CD4-positive, alpha-beta T cell treated with Interleukin-6 at 100 ng/mL for 8 hours (primary cell): ENCODE measurements at places on chromosomes 6 and 20.

DNA sequence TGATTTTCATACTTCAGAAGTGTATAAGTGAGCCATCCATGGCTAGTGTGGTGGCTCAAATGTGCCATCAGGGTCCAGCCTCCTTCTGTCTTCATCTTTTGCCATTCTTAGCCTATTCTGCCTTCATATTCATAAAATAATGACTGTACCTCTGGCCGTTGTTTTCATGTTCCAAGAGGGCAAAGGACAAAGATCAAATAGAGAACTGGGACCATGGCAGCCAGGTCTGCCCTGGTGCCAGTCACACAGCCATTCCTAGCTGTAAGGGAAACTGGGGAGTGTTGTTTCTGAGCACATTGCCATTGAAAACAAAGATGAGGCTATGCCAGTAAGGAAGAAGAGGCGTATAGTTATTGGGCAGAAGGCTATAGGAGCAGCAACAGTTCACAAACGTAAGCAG is 518.6 kb downstream of the TFAP2B start:
- no peak for DNase-seq

DNA sequence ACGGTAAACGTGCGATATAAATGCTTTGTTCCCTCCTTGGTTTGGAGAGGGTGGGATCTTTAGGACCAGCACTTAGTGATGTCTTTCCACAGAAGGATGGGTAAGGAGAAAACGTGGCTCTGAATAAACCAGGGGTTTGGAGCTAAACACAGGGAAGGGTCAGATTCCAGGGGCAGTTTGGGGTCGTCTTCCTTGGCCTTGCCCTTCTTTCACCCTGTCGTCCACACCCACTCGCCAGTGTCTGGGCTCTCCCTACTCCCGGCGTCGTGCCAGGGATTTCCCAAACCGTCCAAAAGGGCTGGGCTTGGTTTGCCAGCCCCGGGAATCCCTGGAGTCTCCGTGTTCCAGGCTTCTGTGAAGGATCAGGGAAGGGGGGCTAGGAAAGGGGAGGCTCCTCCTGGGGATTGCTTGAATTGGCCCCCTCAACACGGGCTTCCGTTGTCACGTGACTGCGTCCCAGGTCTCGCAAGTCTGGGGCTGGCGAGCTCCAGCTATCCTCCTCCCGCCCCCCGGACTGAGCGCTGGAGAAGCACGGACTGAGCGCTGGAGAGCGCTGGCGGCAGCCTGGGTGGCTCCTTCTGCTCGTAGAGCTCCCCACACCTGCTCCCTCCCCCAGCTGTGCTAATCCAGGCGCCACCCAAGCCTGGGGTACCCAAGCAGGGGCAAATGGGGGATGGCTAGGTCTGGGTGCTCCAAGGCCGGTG is 9.4 kb upstream of the ARMC12 start:
- DNase-seq: no peak

DNA sequence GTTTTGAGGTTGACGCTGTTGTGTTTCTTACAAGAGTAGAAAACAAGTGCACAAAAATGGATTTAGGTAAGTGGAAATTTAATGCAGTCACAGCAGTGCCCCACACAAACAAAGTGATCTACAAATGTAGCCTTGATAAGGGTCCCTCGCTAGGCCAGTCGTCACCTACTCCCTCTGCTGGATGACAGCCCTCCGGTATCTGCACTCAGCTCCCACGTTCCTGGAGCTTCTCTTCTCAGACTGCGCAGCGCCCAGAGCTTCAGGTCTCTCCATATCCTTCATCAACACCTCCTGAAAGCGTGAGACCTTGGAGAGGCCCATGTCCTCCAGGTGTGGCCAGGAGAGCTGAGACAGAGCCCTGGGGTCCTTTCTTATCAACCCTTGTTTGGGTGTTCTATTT is 58.3 kb upstream of the MAP3K4 start:
- DNase-seq: no peak

GRCh38 chr20:56989516-56989915 is 276.9 kb downstream of the BMP7 start:
- no peak for DNase-seq

DNA sequence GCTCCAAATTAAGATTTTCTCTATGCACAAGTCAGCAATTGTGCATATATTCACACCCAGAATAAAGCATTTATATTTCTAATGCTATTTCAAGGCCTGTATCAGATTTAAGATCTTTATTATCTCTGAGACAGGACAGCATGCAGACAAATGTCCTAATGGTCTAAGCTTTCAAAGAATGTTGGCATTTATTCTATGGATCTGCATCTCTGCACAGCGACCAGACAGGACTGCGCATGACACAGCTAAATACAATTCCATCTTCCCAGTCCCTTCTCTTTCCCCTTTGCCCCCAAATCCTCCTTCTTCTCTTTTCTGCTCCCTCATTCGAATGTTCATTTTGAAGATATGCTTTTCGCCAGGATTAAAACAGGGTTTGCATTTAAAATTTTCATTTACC is 478.5 kb downstream of the PKHD1 start:
- DNase-seq: no peak

- DNase-seq: no peak
These were observed 13.1 kb downstream of the MTHFD1L start for GRCh38 chr6:150878347-150879213.

DNA sequence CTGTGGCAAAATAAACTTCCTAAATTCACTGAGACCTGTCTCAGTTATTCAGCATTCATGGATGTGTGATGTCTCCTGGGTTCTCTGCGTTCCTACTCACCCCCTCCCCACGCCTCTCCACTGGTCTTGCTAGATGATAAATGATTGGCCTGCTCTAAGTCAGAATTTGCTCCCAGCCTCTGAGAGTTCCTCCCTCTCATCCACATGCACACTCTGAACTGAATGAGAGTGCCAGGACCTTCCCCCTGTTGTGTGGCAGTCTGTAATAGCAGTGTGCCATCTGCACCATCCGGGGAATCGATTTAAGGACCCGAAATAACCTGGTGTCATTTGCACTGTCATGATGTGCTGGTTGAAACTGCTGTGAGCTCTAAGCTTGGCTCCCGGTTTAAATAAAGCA is 135.8 kb upstream of the AFDN start:
- DNase-seq: no peak

- DNase-seq: no peak
These were observed 19.9 kb downstream of the TMEM74B start for GRCh38 chr20:1164871-1165270.

DNA sequence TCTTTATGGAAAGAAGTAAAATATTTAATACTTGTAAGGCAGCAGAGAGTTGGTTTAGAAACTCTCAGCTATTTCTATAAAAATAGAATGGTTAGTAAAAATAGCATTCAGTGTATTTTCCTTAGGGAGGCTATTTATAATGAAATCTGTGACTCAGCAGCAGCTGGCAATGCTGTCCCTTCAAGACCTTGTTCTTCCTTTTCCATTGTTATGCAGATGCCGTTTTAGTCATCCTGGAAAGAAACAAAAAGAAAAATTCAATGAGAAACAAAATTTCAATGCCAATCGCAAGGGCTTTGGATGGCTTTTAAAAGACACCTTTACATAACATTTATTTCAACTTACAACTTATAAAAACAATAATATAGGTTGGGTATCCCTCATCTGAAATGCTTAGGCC is 17.5 kb downstream of the MPC1 start:
- DNase-seq: no peak

DNA sequence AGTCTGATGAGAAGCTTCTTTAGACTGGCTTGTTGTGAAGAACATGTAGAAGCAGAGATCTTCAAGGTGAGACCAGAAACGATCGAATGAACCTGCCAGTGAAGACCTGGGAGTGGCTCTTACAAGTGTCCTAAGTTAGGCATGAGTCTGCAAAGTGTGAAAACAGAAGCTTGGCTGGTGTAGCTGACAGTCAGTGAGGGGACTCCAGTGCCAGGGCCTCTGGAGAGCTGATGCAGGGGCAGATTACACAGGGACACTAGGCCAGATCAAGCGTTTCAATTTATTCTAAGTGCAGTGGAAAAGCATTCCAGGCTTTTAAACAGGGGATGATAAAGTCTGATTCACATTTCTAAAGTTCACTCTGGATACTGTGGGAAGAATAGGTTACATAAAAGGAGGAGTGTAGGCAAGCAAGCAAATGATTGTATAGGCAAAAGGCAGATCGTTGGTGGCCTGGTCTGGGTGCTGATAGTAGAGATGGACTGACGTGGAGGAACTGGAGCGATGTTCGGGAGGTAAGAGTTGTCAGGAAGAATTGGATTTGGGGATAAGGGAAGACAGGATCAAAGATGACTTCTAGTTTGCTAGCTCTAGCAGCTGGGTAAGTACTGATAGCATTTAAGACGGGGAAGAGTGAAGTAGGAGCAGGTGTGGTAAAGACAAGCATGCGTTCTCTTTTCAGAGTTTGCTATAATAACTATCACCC is 133.5 kb downstream of the MAN1A1 start:
- DNase-seq: no peak

DNA sequence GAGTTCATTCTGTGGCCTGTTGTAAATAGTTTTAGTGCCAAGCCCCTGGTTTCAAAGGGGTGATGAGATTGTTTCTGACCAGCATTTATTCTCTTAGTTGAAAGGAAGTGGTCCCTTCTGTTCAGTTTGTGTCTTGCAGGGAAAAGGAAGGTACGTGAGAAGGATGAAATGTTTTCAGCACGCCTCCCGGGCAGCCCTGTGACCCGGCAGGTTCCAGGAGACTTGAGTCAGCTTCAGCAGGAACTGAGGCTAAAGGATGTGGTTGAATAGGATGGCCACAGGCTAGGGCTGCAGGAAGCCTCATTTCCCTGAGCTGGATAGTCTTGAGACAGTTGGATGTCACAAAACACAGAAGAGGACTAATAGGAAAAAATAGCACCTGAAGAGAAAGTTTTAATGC is 132.4 kb upstream of the SYNDIG1 start:
- no peak for DNase-seq

- no peak for DNase-seq
These were observed 75.1 kb downstream of the COL12A1 start for GRCh38 chr6:75130784-75131183.

DNA sequence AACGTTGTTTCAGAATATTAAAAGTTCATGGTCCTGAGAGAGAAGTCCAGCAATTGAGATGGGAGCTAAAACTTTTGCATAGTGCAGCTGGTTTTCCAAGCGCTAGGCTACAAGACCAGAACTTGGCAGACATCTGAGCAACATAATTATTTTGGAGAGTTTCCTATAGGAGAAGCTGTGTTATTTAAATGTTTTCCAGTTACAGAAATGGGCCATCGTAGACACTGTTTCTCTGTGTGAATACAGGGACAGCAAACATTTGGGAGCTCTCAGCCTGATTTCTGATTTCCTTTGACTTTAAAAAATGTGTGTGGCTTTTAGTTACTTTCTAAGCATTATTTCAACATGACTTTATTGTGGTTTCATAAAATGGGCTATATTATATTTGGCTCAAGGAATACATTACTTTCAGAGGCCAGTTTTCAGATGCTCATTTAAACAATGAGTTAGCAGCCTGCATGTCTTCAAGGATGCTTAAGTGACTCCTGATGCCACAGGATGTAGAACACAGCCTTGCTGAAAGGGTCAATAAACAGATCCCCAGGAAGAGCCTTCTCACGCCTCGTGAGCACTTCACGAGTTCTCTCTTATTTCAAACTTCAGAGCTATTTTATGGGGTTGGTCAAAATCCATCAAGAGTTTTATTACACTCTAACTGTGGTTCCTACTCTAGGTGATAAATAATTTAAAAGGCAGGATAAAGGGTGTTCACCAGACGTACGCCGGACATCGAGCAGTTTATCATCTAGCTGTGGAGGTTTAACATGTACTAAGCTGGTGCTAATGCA is 193.8 kb downstream of the SMOC2 start:
- no peak for DNase-seq

DNA sequence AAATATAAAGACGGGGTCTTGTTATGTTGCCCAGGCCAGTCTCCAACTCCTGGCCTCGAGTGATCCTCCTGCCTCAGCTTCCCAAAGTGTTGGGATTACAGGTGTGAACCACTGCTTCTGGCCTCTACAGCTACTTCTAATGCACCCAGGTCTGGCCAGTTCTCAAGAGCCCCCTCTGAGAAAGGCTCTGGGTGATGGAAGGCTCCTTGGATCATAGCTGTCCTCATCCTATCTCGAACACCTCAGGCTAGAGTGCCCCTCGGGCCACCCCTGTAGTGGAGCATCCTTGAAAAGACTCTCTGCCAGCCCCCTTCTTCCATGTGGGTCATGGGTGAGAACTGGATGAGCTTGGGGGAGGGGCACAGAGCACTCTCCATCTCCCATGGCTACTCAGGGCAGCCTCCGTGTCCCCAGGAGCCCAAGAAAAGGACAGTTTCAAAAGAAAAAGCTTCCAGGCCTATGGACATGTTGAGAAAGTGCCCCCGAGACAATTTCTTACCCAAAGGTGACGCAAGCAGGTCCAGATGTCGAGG is 714 bp upstream of the MYLK2 start:
- no peak for DNase-seq

- no peak for DNase-seq
These were observed 4.2 kb downstream of the TM9SF4 start for GRCh38 chr20:32113591-32114260.

GRCh38 chr20:10277616-10278015 is 59.0 kb downstream of the SNAP25 start:
- DNase-seq: no peak

DNA sequence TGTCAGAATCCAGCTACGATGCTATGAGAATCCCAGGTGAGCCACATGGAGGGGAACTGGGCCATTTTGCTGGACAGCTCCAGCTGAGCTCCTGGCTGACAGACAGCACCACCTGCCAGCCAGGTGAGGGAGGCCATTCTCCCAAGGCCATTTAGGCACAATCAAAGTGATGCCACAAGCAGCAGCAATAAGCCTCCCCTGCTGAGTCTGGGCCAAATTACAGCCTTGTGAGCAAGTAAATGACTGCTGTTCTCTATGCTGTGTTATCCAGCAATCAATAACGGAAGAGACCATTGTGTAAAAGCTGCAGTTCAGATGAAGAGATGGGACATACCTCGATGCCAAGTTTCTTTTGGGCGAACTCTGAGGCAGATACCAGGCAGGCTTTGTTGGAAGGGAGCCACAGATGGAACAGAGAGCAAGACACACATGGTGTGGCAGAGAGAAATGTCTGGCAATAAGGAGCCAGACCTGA is 14.0 kb upstream of the SCGN start:
- DNase-seq: no peak

DNA sequence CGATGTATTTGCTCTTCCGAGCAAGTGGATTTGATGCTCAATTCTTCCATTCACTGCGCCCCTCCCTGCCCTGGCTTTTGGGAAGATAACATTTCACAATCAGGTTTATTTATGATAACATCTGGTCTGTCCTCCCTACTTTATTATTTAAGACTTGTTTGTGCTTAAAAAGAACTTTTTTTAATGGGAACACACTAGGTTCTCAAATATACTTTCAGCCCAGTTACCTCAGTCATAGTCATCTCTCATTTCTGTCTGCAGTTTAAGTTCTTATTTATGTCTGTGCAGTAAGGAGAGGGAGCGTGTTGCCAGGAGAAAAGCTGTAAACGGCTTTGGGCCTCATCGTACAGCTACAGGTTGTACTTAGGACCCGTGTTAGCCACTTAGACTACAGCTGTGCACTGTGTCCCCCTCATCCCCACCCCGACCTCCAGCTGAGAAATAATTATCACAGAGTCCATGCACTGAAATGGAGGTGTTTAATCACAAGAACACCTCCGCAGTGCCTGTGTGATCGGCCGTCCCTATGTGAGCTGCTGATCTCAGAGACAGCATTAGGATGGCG is 99.3 kb downstream of the RPP40 start:
- no peak for DNase-seq
